HT1080 (cell line): ENCODE measurements at places on chromosomes 7 and 10.
A peak's percentile ranks its signal among the peaks of the same experiment; 100 is the strongest.

GRCh38 chr10:33869028-33869427 is 534.6 kb upstream of the NRP1 start:
- DNase-seq = no peak

- DNase-seq = peak; percentile 37
These were observed 15.0 kb upstream of the PCBD1 start for GRCh38 chr10:70903262-70903921.

- DNase-seq = no peak
These were observed 31.0 kb downstream of the CDCA7L start for GRCh38 chr7:21914671-21915070.

DNA sequence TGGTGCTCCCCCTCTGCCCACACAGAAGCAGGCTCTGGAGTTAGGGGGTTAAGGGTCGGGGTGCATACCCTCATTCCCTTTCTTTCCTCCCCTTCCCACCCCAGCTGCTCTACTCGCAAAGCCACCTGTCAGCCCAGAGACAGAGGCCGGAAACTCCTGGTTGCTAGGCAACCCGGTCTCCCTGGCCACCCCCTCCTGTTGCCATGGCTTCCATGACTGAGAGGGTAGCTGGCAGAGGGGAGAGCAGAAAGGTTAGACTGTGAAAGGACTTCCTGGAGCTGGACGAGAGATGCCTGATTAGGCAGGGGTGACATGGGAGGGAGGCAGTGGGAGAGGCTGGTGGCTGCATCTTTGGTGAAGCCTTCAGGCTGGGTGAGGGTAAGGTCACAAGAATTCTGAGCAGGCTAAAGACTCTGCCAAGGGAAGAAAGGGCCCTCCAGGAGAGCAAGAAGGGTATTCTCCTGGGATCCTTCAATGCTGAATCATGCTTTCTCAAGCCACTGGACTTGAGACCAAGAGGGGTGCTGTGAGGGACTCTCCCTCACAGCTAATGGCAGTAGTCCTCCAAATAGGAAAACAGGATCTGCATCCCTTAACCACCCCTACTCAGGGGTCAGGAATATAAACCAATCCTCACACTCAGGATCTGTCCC is 5.4 kb downstream of the PSD start:
- DNase-seq = peak; percentile 51

DNA sequence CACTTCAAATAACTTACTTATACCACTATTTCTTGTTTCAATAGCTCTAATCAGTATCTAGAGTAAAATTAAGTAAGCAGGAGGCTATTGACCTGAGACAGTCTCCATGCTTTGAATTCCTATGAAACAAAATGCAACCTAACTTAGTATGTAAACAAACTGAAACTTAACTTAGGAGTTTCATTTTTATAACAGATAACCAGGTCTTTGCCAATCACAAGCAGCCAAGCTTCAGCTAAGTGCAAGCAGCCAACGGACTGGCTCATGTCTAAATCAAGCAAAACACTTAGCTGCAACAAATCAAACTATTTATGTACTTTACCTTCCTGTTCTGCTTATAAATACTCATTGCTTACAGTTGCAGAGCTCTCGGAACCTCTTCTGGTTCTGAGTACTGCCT is 4.4 kb upstream of the GSTK1 start:
- DNase-seq = no peak

DNA sequence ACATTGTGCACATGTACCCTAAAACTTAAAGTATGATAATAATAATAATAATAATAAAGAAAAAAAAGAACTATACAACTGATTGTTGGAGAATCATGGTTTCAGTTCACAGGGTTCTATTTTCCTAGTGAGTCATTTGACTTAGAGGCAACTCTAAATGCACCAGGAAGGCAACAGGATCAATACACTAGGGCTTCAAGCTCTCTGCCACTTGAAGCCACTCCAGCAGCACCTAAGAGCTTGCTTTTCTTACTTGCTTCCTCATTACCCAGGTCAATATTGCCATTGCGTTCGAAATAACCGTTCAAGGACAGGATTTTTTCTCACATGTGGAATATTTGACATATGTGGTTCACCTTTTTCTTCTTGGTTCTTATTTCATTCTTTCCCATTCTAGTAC is 189.7 kb downstream of the GRM3 start:
- DNase-seq = no peak

GRCh38 chr7:157431951-157432540 is 95.2 kb downstream of the DNAJB6 start:
- DNase-seq = no peak

- DNase-seq = no peak
These were observed 224.7 kb downstream of the INHBA start for GRCh38 chr7:41478187-41478586.

DNA sequence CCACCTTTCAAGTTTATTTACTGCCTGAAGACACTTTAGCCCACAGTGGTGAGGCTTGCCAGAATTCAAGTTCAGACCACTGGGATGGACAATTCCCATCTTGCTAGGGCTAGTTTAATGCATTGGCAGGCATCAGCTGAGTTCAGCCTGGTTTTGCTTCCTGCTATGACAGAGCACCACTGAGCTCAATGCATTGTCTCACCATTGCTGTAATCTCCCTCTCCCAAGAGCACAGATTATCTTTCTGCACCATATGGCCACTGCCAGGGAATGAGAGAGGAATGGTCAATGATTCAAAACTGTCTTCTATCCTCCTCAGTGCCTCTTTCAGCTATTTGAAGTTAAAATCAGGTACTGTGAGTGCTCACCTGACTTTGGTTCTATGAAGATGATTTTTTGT is 160.8 kb downstream of the XPNPEP1 start:
- DNase-seq = no peak

GRCh38 chr7:99004781-99005500 is 126.6 kb downstream of the TRRAP start:
- DNase-seq = no peak

DNA sequence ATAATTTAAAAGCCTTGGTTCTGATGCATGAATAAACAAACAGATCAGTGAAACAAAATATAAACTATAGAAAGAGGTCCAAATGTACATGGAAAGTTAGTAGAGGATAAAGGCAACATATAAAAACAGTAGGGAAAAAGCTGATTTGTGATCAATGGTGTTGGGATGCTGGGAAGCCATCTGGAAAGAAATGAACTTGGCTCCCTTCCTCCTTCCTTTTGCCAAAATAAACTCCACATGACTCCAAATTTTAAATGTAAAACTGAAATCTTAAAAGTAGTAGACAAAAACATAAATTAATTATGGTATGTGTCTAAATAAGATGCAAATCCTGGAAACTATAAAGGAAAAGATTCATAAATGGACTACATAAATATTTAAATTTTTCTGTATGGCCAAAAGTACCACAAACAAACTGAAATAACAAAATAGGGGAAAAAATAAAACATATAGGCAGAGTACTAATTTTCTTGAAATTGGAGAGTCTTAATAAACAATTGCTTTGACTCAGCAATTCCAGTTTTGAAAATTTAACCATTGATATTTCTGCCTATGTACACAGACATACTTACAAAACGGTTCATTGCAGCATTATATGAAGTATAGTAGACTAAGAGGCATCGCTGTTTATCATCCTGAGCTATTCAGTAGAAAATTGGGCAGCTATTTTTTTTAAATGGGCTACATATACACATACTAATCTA is 77.0 kb upstream of the TRIM24 start:
- DNase-seq = no peak

- DNase-seq = no peak
These were observed 1.8 kb downstream of the GOLGA7B start for GRCh38 chr10:97851341-97852001.

DNA sequence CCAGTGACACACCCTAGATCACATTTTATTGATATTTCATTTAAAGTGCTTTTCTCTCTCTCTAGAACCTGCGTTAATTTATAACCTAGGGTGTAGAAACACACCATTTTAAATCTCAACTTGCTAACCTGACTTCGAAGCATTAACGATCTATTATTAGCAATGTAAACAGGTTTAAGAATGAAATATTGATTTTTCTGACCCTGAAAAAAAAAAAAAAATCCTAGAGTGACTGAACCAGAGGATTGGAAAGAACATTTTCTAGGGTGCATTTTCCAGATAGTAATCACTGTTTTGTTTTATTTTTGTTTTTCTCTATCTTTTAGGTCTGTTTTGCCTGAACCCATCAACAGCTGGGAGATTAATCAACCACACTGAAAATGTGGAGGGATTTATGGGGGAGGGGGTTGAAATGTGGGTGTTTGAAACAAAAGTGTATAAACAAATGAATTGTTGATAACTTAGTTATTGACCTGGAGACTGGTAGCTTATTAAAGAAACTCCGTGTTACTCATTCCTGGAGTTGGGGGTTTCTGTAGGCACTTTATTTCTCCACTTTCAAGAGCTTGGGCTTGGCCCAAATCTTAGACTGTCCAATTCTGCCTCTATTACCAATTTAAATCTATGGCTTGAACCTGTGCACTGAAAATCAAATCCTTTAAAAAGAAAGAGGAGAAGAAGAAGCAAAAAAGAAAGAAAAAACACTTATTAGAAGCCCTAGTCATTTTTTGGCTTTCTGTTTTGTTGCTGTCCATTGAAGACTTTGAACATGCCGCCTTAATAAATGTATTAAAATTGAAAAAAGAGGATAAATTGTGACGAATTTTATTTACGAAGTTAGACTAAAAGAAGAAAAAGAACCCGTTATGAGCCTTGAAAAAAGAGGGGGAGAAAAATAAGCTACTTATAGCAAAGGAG is 2.8 kb downstream of the HOXA2 start:
- no peak for DNase-seq

- no peak for DNase-seq
These were observed at the start of gene LRRC72 for GRCh38 chr7:16526742-16527540. Gene LRRC72, plus strand, starts transcription at chr7:16526825. Its CDS starts 128 bp downstream, at chr7:16526953.

GRCh38 chr10:70782746-70783680 is 2.2 kb downstream of the TBATA start:
- no peak for DNase-seq

DNA sequence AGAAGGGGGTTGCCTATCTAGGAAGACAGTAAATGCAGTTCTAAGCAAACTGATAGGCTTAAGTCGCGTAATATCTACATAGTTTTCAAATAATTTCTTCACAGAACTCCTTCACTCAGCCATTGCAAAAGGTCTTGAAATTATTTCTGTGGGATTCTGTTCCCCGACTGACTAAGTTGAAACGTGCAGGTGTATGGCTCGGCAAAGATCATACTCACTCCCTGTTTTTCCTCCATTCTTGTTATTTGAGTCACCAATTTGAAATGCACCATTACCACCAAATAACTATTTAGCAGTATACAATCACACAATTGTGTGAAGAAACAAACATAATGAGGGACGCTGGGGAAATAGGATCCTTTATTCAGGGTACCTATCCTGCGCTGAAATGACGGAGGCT is 771.1 kb downstream of the GATA3 start:
- DNase-seq = no peak

- DNase-seq = no peak
These were observed 118.1 kb downstream of the PTPRN2 start for GRCh38 chr7:158469396-158470051.
